NCI-H526 (cell line): ENCODE measurements at places on chromosomes 13 and 19.

- no peak for DNase-seq
These were observed 7.4 kb downstream of the ACP5 start for GRCh38 chr19:11570039-11570462.

GRCh38 chr19:32543115-32543900 lies 37.7 kb upstream of the PDCD5 start:
- DNase-seq: no peak

- peak; percentile 37 for DNase-seq
These were observed 11.3 kb upstream of the TNFRSF19 start for GRCh38 chr13:23558675-23559536.

DNA sequence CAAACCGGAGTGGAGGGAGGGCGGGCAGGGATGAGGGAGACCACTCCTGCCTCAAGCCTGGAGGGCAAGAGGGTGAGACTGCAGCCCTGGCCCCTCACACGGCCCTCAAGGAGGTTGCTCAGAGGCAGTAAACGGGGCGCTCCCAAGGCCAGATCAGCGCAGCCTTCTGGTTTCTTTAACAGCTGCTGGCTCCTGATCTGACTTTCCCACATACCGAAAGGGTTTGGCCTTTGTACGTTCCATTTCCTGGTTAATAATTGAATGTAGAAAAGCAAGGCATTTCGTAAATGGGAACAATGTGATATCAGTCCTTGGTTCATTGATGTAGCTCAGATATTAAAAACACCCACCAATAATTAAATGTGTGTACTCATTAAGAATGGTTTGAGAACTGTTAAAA lies 71.5 kb downstream of the GGACT start:
- DNase-seq: no peak

DNA sequence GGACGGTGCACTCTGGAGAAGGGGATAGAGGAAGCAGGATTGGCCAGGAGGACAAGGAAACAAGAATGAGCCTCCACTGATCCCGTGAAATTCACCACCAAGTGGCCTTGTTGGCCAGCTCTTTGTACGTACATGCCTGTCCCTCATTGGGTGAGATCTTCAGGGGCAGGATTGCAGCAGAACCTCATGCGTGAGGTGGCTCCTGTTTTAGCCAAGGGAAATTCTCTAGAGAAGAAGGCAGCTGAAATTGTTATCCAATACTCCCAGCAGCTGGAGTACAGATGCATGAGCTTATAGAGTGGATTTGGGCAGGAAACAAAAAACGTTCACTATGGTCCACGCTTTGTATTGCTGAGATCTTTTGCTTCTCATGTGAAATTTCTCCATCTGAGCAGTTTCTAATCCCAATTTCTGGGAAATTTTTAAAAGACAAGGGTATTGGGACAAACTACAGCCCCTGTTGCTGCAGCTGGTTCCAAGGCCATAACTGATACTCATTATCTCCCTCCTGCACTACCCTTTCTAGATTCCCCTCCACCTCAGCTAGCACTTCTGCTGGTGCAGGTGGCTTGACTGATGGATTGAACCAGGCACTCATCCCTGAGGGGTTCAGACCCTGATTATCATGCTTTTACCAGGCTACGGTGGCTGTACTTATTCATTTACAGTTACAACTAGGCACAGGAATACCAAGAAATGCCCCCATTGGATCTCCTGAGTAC lies 3.9 kb upstream of the RNF6 start:
- DNase-seq: no peak

DNA sequence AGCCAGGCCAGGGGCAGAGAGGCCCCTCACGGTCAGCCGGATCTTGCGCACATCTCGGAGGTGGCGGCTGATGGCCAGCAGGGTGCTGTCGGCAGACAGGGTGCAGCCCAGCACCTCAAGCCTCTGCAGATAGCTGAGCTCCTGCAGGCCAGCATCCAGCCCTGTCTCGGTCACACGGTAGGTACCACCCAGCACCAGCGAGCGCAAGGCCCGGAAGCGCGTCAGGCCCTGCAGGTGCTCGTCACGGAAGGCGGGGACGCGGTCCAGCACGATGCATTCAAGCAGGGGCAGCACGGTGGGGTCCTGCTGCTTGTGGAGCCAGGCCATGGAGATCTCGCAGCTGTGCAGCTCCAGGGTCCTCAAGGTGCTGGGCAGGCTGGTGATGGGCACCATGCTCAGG lies 7.7 kb downstream of the FBXL12 start:
- no peak for DNase-seq

DNA sequence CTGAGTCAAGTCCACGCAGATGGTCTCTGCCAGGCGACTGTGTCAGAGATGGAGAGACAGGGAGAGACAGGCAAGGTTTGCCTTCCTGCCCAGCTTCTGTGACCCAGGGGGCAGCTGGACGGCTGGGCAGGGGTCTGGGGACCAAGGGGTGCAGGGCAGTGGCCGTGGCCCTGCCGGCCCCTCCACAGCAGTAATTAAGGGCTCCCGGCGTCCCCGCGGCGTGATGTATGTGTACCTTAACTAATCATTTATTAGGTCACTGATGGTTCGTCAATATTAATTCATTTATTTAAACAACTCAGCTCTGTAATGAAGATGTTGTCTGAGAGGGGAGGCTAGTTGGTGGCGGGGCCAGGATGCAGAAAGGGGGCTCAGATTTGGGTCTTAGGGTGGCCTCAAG lies 28.6 kb upstream of the TCF3 start:
- no peak for DNase-seq

DNA sequence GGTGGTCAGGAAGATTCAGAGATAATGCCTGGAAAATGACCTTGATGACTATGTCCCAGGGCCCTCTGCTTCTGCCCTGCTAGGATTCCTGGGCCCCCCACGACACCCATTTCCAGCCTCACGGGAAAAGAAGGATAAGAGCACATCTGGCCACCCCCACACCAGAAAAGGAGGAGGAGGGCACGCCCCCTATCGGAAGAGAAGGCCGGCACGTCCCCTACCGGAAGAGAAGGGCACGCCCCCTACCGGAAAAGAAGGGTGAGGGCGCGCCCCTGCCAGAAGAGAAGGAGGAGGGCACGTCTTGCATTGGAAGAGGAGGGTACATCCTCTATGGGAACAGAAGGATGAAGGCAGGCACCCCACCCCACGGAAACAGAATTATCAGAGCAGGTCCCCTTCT lies 84.3 kb downstream of the IER2 start:
- no peak for DNase-seq

DNA sequence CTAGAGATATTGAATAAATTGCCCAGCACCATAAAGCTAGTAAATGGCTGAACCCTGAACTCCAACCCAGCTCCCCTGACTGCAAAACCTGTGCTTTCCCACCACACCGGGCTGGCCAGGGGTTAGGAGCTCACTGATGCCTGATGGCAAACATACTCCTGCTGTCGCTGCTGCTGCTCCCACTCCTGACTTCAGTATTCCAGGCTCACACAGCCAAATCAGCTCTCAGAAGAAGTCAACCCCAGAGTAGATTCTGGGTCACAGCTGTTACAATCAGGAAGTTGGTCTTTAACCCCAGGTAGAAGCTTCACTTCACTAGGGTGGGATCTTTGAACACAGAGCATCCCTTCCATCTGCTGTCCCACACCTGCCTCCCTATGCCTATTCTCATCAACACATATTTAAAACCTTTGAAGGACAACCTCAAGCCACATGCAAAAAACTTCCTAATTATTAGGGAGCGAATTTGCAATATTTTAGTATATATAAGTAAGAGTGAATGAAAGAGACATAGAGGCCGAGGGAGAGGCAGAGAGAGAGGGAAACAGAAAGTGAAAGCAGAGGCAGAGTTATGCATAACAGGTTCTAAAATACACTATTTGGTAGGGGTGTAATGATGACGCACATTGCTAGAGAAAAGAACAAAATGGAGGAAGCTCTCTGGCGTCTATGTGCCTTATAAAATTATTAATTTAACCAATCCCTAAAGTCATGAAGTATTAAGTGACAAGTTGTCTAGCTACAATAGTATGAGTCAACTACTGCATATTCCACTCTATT lies 99.4 kb upstream of the SERP2 start:
- no peak for DNase-seq

DNA sequence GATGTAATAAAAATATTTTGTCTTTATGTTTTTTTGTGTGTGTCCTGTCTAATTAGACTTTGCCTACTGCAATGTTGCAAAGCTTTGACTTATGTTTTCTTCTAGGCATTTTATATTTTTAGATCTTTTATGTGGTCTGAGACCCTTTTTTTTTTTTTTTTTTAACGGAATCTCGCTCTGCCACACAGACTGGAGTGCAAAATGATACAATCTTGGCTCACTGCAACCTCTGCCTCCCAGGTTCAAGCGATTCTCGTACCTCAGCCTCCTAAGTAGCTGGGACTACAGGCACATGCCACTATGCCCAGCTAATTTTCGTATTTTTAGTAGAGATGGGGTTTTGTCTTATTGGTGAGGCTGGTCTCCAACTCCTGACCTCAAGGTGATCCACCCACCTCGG lies 8.5 kb upstream of the ZNF304 start:
- DNase-seq: no peak

DNA sequence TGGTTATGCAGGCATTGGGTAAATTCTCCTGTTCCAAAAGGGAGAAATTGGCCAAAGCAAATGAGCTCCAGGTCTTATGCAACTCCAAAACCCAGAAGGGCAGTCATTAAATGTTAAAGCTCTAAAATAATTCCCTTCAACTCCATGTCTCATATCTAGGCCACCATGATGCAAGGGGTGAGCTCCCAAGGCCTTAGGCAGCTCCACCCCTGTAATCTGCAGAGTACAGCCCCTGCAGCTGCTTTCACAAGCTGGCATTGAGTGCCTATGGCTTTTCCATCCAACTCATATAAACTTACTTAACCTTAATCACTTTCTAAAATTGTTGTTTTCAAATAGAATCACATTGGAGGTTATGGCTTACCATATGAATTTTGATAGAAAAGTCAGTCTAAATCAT lies 44.7 kb upstream of the ZNF429 start:
- no peak for DNase-seq

GRCh38 chr19:16369664-16370576 lies 45.3 kb downstream of the KLF2 start:
- DNase-seq: peak; percentile 37

DNA sequence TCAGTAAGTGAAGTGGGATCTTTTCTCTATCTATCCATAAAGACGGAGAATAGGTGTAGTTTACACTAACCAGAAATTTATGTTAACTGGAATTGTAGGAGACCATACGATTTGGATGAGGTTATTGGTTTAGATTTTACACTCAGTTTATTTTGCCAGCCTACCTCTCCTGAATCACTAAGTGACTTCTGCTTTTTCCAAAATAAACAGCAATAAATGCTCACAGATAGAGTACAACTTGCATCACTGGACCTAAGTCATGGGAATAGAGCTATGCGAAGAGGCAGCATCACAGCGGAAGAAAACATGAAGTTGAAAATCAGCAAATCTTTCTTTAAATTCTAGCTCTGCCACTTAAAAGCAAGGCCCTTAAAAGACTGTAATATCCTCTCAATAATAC lies 781.0 kb downstream of the LIG4 start:
- no peak for DNase-seq

DNA sequence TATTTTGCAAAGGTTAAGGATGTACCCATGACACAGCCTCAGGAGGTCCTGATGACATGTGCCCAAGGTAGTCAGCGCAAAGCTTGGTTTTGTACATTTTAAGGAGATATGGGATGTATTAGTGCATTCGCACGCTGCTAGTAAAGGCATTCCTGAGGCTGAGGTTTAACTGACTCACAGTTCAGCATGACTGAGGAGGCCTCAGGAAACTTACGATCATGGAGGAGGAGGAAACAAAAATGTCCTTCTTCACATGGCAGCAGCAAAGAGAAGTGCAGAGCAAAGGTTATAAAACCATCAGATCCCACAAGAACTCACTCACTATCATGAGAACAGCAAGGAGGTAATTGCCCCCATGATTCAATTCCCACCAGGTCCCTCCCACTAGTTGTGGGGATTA lies 1017.4 kb downstream of the EFNB2 start:
- DNase-seq: no peak

DNA sequence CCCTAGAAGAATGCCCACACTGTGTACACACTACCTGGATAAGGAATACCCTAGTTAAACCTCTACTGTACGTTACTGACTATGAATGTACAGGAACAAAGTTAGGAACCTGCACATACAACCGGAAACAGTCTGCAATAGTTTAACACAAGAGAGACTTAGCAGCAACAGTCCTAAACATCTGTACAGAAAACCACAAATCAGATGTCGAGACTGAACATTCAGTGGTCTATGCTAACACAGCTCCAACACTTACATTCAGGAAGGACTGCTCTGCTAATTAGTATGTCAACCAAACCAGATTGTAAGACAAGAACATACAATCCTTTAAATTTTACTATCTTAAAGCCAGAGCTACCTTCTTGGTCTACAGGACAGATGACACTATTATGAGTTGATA lies 104.9 kb downstream of the ZNF429 start:
- DNase-seq: no peak

- no peak for DNase-seq
These were observed 87.3 kb upstream of the ABCC4 start for GRCh38 chr13:95388420-95389079.

DNA sequence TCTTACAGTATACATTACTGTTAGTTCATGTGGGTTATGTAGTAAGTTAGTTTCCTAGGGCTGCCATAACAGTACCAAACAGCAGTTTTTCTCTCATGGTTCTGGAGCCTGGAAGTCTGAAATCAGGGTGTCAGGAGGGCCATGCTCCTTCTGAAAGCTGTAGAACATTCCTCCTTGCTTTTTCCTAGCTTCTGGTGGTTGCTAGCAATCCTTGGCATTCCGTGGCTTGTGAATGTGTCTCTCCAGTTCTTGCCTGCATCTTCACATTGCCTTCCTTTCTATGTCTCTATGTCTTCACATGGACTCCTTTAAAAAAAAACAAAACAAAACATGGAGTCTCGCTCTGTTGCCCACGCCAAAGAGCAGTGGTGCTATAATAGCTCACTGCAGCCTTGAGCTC lies 95.4 kb downstream of the WDFY2 start:
- no peak for DNase-seq

- no peak for DNase-seq
These were observed 404.5 kb downstream of the GPC5 start for GRCh38 chr13:91802957-91803356.

- DNase-seq: no peak
These were observed 256.6 kb downstream of the NBEA start for GRCh38 chr13:35198613-35199200.

DNA sequence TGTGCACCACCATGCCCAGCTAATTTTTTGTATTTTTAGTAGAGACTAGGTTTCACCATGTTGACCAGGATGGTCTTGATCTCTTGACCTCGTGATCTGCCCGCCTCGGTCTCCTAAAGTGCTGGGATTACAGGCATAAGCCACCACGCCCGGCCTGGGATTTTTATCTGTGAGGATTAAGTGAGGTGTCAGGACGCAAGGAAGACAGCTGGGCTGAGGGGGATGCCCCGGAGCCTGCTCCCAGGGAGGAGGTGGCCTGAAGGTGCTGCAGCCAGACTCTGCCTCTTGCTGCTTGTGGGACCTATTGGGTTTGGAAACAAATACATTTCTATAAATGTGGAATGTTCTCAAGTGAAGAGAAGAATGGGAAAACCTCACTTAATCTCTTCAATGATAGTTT lies 131.6 kb downstream of the OLFM4 start:
- no peak for DNase-seq

GRCh38 chr13:113393563-113394338 lies 29.8 kb upstream of the GRTP1 start:
- peak; percentile 95 for DNase-seq
